ENCODE measurements at places on chromosomes 7 and 10. TPM values are rescaled to one million over a fixed set of nuclear protein-coding genes. Genes with fewer than 3 reads are reported as not detected.

GRCh38 chr10:89837165-89838043, 136.0 kb downstream of the KIF20B start:
- DNase-seq: peak; percentile 87

CPVL gene
- total RNA-seq: 10.0 TPM

GRCh38 chr7:152568972-152569371, 107.0 kb downstream of the XRCC2 start:
- no peak for DNase-seq

STEAP2 gene
- total RNA-seq: 7.9 TPM

- no peak for DNase-seq
Observed at GRCh38 chr10:36331121-36331520, 689.0 kb upstream of the FZD8 start.

- DNase-seq: no peak
Observed at GRCh38 chr7:7519056-7519455, 16.6 kb downstream of the COL28A1 start.

GRCh38 chr10:18409599-18410397, 241.6 kb downstream of the NSUN6 start:
- DNase-seq: no peak

All from lower leg skin (tissue), 4 donors.